Glutamatergic neuron (in vitro differentiated cells): ENCODE measurements at places on chromosomes 6 and 20.

- DNase-seq = no peak
- H3K4me1 ChIP-seq = peaks cover 2% of the 10 kb centered on the region
- no peaks in the 10 kb centered on the region for H3K36me3 ChIP-seq
- no peak overlapping the region for H3K27ac ChIP-seq
- no peak overlapping the region for H3K4me3 ChIP-seq
- H3K27me3 ChIP-seq = no peaks in the 10 kb centered on the region
Observed at GRCh38 chr20:37315452-37316110, 26.1 kb downstream of the MANBAL start.

- no peaks in the 10 kb centered on the region for H3K27me3 ChIP-seq
- H3K36me3 ChIP-seq = peaks cover 10% of the 10 kb centered on the region
- no peak overlapping the region for H3K27ac ChIP-seq
- H3K4me3 ChIP-seq = no peak overlapping the region
Observed at GRCh38 chr6:21281366-21281765, 312.2 kb upstream of the SOX4 start.

GRCh38 chr20:22339091-22339881 lies 245.1 kb downstream of the FOXA2 start:
- no peak for DNase-seq
- H3K36me3 ChIP-seq = no peaks in the 10 kb centered on the region
- H3K4me3 ChIP-seq = no peak overlapping the region

- H3K27me3 ChIP-seq = no peaks in the 10 kb centered on the region
- no peak for DNase-seq
- no peaks in the 10 kb centered on the region for H3K4me1 ChIP-seq
- H3K36me3 ChIP-seq = no peaks in the 10 kb centered on the region
- H3K4me3 ChIP-seq = no peak overlapping the region
- H3K27ac ChIP-seq = no peak overlapping the region
Observed at GRCh38 chr6:76004202-76004601, 68.3 kb downstream of the IMPG1 start.

DNA sequence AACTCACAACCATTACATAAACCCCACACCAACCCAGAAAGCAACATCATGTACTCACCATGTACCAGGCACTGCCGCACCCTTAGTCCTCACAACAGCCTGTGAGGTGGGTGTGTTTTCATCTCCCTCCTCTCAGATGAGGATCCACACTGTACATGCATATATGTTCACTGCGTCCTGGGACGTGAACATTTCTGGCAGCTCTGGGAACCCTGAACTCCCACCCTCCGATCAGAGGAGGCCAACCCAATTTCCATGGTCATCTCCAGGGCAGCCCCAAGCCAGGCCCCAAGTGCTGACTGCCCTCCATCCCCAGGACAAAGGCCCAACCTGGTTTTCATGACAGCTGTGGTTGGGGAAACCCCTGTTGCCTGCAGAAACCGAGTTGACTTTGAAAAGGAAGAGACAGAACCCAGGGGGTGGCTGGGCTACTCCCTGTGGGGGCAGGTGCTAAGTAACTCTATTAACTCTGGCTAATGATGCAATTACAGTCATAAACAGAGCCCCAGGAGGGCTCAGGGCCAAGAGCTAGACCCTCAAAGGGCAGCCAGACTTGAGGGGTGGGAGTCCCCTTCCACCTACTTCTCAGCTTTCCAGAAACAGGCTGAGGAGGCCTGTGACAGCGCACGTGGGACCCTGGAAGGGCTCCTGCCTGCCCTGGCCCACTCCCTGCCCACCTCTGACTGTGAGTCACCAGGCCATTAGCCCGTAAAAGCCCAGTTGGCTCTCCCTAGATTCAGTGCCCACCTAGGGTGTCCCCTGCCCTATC lies 2.6 kb downstream of the TFEB start:
- peaks cover 4% of the 10 kb centered on the region for H3K4me1 ChIP-seq
- H3K36me3 ChIP-seq = no peaks in the 10 kb centered on the region
- no peak overlapping the region for H3K4me3 ChIP-seq
- peaks cover 3% of the 10 kb centered on the region for H3K27me3 ChIP-seq

DNA sequence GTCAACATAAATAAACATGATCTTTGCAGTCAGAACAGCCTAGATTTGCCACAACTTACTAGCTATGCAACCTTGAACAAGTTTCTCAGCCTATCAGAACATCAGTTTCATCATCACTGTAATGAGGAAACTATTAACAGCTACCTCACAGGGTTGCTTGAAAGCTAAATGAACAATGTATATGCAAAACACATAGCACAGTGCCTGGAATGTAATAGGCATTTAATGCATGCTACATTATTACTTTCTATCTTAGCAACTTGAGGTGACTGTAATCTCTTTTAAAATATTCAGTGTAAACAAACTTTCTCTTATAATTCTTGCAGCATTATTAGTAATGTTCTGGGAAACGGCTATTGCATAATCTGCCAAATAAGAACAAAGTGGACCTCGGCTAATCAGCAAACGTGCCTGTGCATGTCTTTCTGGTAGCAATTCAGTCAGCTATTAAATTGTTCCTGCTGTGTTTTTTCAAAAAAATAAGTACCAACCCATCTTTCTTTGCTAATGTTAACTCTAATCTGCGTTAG lies 61.5 kb downstream of the SYNE1 start:
- no peak for DNase-seq
- no peaks in the 10 kb centered on the region for H3K27me3 ChIP-seq
- no peaks in the 10 kb centered on the region for H3K36me3 ChIP-seq
- H3K27ac ChIP-seq = no peak overlapping the region
